Activated B cell treated with CpG ODN at 0.5 μM for 24 hours (primary cell): ENCODE measurements at places on chromosomes 16 and 17.

DNA sequence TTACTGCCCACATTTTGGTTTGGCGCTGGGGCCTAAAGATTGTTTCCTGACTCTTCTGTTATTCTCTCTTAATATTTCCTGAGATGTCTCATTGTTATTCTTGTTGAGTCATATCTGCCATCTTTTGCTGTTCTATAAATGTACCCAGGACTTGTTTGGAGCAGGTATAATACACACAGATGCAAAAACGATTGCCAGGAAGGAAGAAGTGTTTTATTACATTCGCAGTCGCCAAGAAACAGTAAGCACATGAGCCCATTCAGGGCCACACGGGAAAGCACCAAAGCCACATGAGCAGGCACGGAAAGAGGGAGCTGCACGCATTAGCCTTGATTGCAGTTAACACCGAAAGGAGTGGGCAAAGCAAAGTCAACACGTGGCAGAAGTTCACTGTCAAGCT lies 70.2 kb downstream of the ARHGAP44 start:
- DNase-seq: no peak

DNA sequence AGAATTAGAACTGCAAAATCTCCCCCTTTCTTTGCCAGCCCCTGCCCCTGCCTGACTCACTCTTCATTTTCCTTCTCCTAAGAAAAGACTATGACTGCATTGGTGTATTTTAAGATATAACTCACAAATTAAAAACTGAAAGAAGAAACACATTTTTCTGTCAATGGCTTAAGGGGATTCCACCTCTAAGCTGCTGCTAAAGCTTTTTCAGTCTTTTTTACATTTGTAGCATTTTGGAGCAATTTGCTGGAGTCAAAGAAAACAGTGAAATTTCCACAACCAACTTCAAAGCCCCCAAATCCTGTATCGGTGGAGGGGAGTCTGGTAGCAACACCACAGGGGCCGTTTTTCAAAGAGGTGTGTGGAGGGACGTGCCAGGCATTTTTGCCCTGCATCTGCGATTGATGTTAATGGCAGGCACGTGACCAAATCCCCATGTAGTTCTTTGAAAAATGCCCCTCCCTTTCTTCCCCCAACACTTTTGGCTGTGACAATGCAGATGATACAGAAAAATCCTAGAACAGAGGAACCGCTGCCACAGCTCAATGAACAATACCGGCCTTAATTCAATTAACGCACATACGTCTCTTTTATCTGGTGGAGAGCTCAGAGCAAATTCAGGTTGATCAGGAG lies 28.5 kb downstream of the MAF start:
- DNase-seq: no peak

- DNase-seq: no peak
These were observed 32.8 kb downstream of the IRF8 start for GRCh38 chr16:85931596-85932402.

GRCh38 chr16:84566545-84567257 lies 51.2 kb downstream of the COTL1 start:
- DNase-seq: no peak

DNA sequence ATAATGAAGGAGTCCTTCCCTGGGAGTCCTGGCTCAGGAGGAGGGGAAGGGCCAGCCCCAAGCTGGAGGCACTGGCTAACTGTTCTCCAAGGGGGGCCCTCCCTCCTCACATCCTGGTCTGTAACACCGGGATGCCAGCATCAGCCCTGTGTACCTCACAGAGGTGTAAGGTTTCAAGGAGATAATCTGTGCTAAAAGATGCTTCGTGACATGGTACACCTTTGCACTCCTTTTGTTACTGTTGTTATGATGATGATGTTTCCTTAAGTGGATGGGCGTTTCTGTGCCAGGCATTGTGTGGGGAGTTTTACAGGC lies 236.7 kb upstream of the TNRC6C start:
- DNase-seq: no peak

DNA sequence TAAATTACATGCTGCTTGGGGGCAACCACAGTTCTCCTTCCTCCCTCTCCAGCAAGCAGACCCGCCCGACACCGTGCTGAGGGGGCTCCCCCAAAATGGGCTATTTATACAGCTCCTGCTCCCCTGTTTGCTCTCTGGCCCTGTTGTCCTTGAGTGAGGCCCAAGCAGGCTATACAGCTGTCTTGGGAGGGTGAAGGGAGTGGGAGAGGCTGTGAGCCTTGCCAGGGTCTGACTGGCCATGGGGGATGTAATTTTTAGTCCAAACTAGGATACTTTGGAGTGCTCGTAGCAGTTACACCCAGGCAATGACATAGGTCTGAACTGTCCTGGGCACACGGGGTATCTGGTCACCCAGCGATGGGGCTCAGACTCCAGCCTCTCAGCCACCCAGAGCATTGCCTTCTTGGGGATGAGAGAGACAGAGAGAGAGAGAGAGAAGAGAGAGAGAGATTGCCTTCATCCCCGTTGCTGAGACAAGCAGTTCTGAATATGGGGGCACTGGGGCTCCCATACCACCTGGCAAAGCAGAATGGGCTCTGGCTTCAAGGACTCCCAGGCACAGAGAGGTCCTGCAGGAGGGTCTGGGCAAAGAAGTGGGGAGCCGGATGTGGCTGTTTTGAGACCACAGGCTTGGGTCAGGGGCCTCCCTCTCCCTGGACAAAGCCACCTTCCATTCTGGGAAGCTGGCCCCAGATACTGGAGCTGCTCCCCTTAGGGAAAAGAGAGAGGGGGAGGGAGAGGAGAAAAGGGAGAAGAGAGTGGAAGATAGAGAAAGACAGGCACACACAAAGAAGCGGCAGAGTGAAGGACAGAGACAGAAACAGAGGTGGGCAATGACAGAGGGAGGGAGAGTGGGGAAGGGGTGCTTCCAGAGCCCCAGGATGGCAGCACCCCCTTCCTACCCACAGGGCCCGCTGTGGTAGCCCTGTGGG lies 10.7 kb upstream of the TMEM92 start:
- DNase-seq: peak; percentile 3

- DNase-seq: no peak
These were observed 1.6 kb downstream of the MT1A start for GRCh38 chr16:56640076-56640475.

DNA sequence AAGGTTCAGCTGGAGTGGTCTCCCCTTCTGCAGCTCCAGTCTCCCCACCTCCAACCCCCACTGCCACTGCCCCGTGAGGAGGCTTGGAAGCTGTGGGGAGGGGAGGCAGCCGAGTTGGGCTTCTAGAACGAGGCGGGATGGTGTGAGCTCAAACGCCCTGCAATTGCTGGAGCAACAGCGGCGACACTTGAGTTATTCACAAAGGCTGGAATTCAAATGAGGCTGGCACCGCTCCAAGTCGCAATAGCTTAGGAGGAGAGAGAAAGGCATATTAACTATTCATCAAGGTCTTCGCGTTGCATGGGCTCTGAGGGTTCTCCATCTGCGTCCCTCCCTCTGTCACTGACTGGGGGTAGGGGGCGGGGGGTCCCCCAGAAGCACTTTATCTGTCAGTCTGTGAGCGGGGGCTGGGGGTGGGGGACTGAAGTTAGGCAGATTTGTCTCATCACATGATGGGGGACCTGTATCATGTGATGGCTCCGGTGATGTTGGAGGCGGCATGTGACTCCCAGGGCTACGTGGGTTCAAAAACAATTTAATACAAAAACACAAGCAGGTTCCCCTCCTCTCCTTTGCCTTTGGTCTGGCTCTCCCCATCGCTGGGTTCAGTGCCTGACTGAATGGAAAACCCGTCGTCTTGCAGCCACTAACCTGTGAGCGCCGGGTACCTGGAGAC lies 70.5 kb downstream of the RBBP6 start:
- DNase-seq: no peak

GRCh38 chr17:40329839-40330794 lies 21.1 kb downstream of the RARA start:
- DNase-seq: no peak

DNA sequence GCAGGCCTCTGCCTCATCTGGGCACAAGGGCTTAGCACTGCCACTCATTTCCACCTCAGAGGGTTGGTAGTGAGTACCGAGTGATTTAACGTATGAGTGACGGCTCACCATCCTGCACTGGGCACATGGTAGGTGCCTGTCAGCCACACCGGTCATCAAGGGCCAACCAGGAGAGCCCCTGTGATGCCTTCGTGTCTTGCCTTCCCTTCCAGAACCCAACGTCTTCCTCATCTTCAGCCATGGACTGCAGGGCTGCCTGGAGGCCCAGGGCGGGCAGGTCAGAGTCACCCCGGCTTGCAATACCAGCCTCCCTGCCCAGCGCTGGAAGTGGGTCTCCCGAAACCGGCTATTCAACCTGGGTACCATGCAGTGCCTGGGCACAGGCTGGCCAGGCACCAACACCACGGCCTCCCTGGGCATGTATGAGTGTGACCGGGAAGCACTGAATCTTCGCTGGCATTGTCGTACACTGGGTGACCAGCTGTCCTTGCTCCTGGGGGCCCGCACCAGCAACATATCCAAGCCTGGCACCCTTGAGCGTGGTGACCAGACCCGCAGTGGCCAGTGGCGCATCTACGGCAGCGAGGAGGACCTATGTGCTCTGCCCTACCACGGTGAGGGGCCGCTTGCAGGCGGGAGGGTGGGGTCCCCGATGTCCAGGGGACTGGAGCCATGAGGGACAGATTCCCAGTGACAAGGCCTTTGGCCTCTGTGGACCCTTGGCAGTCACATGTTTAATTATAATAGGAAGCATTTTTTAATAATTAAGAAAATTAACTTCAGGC lies 37.1 kb downstream of the MRC2 start:
- no peak for DNase-seq

GRCh38 chr16:85401917-85402766 lies 211.0 kb upstream of the GSE1 start:
- peak; percentile 12 for DNase-seq

GRCh38 chr17:70446446-70446845 lies 277.1 kb downstream of the KCNJ2 start:
- no peak for DNase-seq

DNA sequence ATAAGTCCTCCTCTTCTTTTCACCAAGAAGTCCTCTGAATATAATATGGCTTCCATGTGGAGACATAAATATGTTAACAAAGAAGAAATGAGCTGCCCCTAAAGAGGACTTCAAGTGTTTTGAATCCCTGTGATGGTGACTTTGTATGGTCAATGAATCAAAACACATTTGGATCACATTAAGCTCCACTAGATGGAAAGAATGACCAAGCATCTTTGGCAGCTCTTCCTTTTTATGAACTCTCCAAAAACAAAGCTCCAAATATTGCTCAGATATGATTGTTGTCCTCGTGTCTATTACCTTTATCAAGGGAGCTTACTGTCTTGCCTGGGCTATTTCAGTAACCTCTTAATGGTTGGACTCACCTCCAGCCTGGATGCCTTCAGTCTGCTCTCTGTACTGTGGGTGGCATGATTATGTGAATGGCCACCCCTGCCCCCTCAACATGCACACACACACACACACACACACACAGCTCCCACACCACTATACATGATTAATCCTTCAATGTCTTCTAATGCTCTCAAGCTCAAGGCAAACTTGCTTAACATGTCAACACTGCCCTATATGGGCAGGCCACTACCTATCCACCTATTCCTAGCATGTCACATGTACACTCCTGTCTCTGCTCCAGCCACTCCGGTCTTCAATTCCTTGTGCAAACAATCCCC lies 346.6 kb upstream of the SALL1 start:
- DNase-seq: no peak

DNA sequence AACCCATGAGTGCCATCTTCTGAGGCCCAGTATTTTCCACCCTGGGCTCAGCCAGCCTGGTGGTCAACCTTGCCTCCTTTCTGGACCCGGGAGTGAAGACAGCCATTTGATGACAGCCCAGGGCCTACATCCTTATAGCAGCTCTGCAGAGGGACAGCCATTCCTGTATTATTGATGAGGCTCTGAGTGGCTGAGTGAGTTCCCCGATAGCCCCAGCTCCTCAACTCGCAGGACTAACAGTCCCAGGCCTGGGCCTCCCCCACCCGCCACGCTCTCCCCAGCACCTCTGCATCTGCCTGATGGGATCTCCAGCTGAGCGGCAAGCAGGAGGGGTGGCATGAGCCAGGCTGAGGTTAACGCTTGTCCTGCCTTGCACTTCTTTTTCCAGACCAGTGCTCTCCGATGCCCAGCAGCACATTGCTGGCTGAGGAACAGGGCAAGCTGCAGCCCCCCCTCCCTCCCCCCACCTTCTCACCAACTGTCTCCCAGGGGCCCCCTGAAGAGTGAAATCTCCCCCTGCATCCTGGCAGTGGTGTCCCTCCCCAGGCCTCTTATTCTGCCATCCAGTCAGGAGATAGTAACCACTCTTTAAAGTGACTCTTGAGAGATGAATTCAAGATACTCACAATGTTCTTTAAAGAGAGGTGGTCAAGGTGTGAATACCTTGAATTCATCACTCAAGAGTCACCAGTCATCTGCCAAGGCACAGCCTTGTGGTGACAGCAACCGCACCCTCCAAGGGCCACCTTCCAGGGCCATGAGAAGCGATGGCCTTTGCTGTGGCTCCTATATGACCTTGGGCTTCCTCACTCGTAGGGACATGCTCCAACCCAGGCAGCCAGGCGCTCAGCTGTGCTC lies 23.5 kb downstream of the CACNG5 start:
- DNase-seq: no peak

- DNase-seq: no peak
These were observed 2.6 kb downstream of the MYL11 start for GRCh38 chr16:30377050-30377811.
